Cardiac fibroblast (primary cell): ENCODE measurements at places on chromosomes 7 and 10.

GRCh38 chr10:761376-761775, 71.9 kb upstream of the DIP2C start:
- no peak for DNase-seq

DNA sequence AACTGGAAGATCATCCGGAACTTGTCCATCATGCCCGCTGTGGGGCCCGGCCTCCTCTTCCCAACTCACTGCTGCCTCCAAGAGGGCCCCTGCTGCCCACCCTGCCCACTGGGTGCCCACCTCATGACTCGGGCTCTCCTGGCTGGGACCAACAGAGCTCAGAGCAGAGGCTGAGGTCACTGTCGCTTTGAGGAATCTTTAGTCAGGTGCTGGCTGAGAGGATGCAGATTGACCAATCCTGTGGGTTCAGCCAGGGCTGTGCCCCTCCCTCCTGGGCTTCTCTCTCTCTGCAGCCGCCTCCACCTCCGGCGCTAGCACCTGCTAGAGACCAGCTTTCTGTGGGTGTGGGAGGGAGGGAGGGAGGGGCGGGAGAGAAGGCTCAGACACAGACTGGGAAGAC, at the start of gene CALHM1:
CALHM1 (minus strand) TSS at position 181 of the 400 bp plus-strand sequence; CDS start at position 32, 149 bp downstream.
- DNase-seq, result no peak

DNA sequence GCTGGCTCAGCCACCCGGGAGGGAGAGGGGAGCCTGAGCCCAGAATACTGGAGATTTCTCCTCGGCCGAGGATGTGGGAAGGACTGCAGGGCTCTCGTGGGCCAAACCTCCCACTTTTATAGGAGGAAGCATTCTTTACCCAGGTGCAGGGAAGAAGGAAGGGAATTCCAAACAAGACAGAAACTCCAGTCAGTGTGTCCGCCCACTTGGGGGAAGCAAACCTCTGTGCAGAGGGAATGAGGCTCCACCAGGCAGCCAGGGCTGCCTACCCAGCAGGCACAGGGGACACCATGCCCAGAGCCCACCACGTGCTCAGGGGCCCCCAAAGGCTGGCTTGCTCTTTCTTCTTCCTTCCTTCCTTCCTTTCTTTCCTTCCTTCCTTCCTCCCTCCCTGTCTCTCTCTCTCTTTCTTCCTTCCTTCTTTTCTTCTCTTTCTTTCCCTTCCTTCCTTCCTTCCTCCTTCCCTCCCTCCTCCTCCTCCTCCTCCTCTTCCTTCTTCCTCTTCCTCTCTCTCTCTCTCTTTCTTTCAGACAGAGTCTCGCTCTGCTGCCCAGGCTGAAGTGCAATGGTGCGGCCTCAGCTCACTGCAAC, 15.4 kb upstream of the FZD9 start:
- DNase-seq, result no peak

GRCh38 chr7:106668861-106669524, 8.0 kb upstream of the CCDC71L start:
- no peak for DNase-seq

DNA sequence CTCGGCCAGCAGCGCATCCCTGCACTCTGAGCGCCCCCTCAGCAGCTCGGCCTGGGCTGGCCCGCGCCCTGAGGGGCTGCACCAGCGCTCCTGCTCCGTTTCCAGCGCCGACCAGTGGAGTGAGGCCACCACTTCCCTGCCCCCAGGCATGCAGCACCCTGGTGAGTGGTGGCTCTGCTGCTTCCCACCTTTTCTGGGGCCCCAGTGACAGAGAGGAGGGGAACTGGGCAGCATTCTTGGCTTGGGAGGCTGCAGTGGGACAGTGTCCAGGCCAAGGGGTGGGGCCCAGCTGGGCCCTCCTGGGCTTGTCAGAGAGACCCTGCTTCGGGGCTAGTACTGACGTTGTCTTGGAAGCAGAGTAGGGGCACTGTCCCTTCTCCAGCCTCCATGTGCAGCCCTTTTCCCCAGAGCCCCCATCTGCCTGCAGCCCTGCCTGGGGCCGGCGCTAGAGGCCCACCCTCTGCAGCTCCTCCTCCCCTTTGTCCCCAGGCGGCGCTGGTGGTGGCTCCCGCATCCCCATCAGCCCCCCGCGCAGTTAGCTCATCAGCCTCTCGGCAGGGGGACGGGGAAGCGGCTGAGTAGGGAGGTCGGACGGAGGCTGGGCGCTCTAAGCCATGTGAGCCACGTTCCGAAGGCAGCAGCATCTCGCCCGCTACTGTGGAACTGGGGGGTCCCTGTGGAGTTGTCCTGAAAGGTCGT, 29.2 kb downstream of the GBX1 start:
- DNase-seq, result no peak

DNA sequence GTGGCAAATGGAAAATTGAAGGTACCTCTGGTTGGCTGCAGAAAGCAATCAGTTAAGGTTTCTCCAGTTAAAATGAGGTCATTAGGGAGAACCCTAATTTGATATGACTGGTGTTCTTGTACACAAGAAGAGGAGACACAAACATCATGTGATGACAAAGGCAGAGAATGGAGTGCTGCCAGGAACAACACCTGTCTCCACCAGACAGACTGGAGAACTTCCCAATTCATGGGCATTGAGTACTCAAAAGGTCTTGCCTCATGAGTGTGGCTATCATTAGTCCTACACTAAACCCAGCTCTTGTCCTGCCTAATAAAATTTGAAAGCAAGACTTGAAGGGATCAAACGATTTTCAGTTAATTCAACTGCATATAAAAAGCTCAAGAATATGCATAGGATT, 152.6 kb downstream of the PTPN20 start:
- DNase-seq, result no peak

DNA sequence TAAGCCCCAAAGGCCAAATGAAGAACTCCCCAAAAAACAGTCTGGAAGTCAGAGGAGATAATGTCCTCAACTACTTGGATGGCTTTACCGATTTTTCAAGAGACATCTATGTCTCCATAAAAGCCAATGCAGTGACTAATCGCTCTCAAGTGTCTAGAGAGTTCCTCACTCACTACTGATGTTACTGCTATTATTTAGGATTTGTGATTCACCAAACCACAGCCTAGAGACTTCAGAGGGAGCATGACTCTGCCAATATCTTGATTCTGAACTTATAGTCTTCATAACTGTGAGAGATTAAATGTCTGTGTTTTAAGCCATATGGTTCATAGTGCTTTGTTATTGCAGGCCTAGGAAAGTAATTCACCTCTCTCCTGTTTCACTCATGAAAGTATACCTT, 160.2 kb downstream of the IPMK start:
- peak; percentile 6 for DNase-seq

GRCh38 chr10:105598207-105598606, 957.1 kb downstream of the SORCS3 start:
- DNase-seq, result no peak

DNA sequence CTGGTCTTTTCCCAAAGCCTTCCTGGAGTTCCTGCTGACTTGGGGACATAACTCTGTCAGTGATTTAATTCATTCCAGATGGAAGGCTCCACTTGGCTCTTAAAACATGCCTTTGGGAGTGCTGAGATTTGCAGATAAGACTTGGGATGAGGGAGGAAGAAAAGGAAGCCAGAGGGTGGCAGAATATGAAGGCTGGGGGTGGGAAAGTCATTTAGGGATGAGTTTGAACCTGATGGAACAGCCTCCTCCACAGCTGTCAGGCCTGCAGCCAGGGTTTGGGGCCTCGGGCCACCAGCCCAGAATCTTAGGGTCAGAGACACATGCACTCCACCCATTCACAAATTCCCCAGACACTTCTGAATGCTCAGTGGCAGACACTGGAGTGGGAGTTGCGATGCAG, 28.4 kb upstream of the EIF5AL1 start:
- peak; percentile 62 for DNase-seq

DNA sequence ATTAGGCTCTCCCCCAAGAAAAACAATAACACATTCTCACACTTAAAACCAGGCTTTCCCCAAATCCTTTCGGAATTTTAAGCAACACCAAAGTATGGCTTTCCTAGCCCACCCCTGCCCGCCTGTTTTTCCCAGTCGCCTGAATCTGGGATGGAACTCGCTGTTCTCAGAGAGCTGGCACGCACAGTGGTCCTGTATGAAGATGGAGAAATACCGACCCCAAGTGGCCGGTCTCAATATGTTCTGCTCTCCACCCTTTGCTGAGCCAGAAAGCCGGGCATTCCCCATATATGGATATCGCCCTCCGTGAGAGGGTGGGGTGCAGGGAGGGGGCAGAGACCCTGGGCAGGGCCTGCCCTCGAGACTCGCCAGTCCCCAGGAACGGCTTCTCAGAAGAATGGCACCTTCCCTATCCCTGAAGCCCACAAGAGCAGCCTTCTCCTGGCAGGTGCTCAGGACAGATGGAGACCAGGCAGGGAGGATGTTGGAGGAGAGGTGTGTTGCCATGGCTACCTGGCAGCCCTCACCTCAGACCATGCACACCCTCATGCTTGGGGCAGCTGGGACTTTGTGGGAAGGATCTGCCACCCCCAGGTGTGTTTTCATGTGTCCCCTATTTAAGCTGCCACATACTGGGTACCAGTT, 3.4 kb downstream of the TACR2 start:
- peak; percentile 83 for DNase-seq

GRCh38 chr10:98029149-98030092, 1.0 kb downstream of the CRTAC1 start:
- DNase-seq, result no peak

DNA sequence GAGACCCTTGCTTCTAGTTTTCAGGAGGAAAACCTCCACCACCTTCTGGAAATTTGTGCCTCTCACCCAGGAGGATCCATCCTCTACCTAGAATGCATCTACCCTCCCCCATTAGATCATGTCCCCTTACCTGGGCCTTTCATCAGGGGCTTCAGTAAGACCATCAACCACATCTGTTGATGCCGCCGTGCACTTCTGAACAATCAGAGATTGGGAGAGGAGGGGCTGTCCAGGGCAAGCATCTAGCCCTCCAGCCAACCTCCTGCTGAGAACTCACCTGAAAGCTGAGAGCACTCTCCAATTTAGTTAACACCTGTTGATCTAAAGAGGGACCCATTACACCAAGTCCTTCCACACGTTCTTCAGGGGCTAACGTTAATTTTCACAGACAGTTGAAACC, 57.6 kb upstream of the PIK3CG start:
- DNase-seq, result no peak

DNA sequence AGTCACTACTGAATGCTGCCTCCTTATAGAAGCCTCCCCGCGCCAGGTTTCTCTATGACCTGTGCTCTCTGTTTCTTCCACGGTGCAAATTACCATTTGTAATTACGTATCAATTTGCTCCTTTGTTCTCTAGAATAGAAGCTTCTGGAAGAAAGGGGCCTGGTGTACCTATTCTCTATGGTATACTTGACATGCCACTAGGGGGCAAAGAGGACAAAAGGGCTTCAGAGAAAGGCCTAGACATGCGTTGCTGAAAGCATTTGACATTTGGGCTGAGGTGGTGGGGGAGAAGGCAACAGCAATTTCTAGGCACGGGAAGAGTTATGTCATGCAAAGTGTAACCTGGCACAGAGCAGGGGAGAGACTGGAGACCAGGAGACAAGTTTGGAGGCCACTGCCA, 148.7 kb downstream of the WDR11 start:
- no peak for DNase-seq

DNA sequence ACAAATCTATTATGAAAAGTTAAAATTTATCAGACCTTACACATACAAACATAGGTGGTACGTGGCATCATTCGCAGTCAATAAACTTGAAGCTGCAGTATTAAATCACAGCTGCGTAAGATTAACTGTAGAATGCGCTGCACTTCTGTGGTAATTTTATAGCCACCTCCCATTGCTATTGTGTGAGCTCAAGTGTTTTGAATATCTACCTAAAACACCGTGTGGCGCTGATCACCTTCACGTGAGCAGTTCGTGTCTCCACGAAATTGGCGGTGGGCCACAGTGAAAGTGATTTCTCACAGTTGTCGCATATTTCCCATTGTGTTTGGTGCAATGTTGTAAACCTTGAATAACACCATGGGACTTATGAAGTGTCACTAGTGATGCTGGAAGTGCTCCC, 102.8 kb downstream of the PLPP4 start:
- no peak for DNase-seq

- DNase-seq, result no peak
These were observed 66.9 kb downstream of the NXPH1 start for GRCh38 chr7:8500286-8500685.

- no peak for DNase-seq
These were observed 132.3 kb upstream of the CHST15 start for GRCh38 chr10:124225467-124226270.

- peak; percentile 3 for DNase-seq
These were observed 418.9 kb downstream of the XPNPEP1 start for GRCh38 chr10:109504401-109504800.

- no peak for DNase-seq
These were observed 229.3 kb upstream of the PRSS58 start for GRCh38 chr7:142487124-142487523.

DNA sequence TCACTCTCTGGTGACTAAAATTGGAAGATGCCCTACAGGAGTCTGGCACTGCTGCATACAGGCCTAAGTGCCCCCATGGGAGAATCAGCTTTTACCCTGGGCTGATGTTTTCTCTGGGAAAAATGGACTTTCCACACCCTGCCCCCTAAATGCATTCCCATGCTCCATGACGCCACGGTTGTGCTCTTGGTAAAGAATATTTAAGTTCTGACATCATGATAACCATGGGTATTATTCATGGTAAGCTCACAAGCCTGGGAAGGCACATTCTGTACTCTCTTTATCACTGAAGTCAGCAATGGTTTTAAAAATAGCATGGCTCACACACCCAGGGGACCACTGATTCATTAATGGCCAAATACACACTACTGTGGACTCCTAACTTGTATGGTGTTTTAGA, 43.4 kb downstream of the HIPK2 start:
- peak; percentile 100 for DNase-seq

- peak; percentile 1 for DNase-seq
These were observed 92.8 kb upstream of the TAC1 start for GRCh38 chr7:97639036-97639435.

DNA sequence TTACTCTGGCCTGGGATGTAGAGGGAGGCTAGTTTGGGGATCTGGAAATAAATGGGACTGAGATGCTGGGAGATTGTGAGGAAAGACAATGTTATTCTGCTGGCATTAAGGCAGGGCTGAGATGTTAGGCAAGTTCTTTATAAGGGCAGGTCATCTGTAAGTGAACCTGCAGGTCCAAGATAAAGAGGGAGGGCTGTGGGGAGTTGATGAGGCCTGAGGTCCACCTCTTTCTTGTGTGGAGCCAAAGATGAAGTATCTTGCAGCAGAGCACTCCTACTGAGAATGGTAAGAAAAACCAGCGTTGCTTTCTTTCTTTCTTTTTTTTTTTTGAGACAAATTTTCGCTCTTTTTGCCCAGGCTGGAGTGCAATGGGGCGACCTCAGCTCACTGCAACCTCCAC, 19.1 kb downstream of the CYCS start:
- DNase-seq, result no peak

- DNase-seq, result no peak
These were observed 7.4 kb upstream of the KAZALD1 start for GRCh38 chr10:101054351-101054750.

DNA sequence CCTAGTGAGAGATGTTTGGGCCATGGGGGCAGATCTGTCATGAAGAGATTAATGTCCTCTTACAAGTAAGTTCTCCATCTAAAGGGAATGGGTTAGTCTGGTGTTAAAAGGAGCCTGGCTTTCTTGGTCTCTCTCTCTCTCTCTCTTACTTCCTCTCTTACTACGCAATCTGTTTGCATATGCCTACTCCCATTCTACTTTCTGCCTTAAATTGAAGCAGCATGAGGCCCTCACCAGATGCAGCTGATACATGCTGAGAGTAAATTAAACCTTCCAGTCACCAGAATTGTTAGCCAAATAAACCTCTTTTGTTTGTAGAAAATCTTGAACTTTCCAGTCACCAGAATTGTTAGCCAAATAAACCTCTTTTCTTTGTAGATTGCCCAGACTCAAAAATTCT, 884.1 kb downstream of the NRG3 start:
- DNase-seq, result no peak
